Bronchial smooth muscle cell (primary cell): ENCODE measurements at places on chromosomes 5 and 9. TPM values are rescaled to one million over a fixed set of nuclear protein-coding genes. Genes with fewer than 3 reads are reported as not detected.

Gene BTNL9
- total RNA-seq = not detected in 2 replicates

Gene PTGES2
- total RNA-seq = 48.3 and 73.0 TPM in 2 replicates

Gene GARIN3
- not detected in 2 replicates for total RNA-seq

Gene HDAC3
- 57.0 and 57.8 TPM in 2 replicates for total RNA-seq

Gene IL33
- total RNA-seq = 79.0 and 83.6 TPM in 2 replicates
